EH (cell line): ENCODE measurements at places on chromosomes 1 and 21.

GRCh38 chr1:2044510-2045319, 5.5 kb upstream of the PRKCZ start:
- peak; percentile 60 for DNase-seq

DNA sequence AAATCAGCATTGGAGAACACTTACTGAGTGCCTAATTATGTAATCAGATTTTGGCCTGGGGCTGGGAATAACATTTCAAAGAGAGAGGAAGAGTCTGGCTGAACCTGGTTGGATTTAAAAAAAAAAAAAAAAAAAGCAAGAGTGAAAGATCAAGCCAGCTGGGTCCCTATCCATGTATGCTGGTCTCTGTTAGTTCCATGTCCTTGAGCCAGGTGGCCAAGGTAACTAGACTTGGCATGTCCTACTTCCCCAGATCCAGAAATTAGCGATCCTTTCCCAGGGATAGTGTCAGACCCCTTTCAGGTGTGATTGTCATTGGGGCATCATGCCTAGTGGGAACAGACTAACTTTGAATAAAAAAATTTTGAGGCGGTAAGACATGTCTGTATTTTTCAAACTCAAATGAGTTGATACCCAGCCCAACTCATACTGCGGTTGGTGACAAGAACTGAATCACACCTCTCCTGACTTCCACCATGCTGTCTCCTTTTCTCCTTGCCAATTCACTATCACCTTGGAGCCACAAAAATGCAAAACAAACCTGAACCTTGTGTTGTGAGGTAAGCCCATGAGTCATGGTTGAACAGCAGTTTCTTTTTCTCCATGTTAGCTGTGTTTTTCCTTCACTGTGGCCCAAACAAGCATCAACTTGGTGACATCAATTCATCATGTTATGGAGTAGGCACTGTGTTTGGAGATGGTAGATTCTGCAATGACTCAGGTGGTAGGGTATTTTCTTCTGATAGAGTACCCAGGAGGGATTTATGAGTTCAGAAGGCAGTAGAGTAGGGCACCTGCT, 24.5 kb upstream of the PPP2R5A start:
- DNase-seq, result no peak

- DNase-seq, result no peak
Observed at GRCh38 chr1:7264101-7264500, 478.8 kb downstream of the CAMTA1 start.

GRCh38 chr1:198534548-198535418, 5.7 kb downstream of the ATP6V1G3 start:
- DNase-seq, result no peak

- peak; percentile 93 for DNase-seq
Observed at GRCh38 chr1:115138973-115139372, 49.7 kb upstream of the TSPAN2 start.

GRCh38 chr21:28747464-28747863, 245.2 kb downstream of the LTN1 start:
- DNase-seq, result no peak

DNA sequence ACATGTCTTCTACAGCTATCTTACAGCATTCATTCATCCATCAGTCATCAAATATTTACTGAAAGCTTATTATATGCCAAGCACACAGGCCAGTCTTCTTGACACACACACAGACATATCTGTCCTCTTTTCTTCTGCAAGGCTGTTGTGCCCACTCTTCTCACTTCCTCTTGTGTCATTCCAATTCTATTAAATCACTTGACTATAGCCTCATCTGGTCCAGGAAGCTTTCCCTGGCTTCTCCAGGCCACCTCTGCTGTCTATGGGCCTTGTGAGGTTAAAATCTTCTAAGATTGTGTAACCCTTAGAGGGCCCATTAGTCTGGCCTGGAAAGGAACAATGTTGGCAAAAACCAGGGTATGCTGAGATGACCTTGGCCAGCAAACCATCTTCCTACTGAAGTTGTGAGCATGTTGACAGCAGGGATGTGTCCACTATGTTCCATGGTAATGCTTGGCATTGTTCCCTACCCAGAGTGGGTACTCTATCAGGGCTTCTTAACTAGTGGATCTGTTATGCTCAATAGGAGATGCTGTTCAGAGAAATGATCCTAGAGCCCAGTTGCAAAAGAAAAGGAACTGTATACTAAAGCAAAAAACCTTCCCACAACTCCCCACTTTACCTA, 5.3 kb downstream of the TRAF3IP3 start:
- peak; percentile 51 for DNase-seq

DNA sequence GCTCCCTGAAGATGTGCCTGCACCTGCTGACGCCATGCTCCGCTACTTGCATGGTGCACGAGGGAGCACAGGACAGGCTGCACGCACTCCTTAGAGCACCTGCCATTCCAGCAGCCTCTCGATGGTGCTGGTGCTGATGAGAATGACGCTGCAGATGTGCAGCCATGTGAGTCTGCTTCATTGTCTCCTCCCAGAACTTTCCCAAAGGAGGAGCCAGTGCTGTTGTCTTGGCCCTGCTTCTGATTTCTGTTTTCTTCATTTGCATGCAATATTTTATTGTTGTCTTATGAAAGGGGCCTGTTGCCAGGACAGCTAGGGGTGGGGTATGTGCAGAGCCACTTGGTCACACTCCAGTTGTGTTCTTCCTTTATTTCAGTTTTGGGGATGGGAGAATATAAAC, 70.1 kb downstream of the PCBP3 start:
- no peak for DNase-seq

GRCh38 chr1:119733754-119734153, 22.0 kb downstream of the PHGDH start:
- no peak for DNase-seq

GRCh38 chr1:53580739-53581475, 121.7 kb downstream of the DMRTB1 start:
- peak; percentile 48 for DNase-seq

- no peak for DNase-seq
Observed at GRCh38 chr1:204733869-204734596, 48.5 kb upstream of the LRRN2 start.

DNA sequence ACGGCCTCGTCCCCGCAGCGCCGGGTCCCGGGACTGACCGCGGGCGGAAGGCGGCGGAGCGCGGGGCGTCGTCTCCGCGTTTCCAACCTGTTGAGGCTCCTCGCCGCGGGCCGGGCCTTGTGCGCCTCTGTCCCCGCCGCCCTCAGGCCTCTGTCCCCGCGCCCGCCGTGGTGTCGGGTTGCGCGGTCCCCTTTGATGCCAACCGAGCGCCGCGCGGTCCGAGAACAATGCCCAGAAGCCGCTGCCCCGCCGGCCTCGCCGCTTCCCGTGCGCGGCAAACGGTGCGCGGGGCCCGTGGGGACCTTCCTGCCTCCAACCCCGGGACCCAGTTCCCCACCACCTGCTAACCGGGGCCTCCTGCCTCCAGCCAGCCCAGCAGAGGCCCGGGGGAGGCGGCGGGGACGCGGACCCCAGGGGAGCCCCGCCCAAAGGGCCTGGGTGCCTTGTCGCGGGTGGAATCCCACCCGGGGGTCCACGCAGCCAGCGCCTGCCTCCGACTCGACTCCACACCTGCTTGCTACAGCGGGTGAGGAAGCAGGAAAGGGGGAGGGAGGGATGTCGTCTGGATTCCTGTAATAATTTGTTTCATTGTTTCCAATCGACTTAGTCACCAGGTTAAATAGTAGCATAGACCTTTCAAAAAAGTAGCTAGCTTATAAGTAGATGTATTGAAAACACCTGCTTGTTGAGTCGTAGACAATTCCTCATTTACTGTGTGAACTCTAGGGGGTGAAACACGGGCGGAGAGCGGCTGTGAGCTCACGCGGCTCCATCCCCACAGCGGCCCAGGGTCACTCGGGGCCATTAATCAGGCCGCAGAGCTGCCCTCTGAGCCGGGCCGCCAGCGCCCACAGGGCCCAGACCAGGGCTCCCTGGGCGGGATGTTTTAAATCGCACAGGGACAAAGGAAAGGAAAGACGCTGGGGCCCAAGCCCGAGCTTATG, 1.1 kb downstream of the COL18A1 start:
- peak; percentile 44 for DNase-seq

GRCh38 chr1:97143236-97143882, 421.8 kb downstream of the PTBP2 start:
- DNase-seq, result peak; percentile 16

DNA sequence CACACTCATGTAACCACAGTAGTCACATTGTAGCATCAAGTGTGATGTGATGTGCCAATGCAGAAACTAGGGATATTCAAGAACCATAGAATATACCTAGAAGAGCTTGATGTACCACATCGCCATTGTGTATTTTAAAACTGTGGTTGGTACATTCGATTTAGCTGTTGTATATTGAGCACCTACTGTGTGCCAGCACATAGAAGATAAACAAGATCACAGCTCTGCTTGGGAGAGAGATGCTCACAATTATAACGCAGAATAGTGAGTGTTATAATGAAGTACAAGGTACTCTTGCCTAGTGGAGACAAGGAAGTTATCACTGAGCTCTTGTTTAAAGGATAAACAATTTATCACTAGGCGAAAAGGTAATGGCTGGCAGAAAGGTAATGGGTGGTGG, 4.7 kb downstream of the BTF3L4 start:
- no peak for DNase-seq

GRCh38 chr1:11052839-11053757, 6.1 kb upstream of the MASP2 start:
- DNase-seq, result peak; percentile 12

GRCh38 chr21:35336534-35336933, 287.4 kb upstream of the RUNX1 start:
- DNase-seq, result no peak

GRCh38 chr1:187151555-187151954, 322.8 kb downstream of the PLA2G4A start:
- no peak for DNase-seq

- DNase-seq, result no peak
Observed at GRCh38 chr1:65432918-65433317, 12.4 kb downstream of the LEPR start.

- DNase-seq, result no peak
Observed at GRCh38 chr1:199242601-199243000, 603.8 kb downstream of the PTPRC start.

DNA sequence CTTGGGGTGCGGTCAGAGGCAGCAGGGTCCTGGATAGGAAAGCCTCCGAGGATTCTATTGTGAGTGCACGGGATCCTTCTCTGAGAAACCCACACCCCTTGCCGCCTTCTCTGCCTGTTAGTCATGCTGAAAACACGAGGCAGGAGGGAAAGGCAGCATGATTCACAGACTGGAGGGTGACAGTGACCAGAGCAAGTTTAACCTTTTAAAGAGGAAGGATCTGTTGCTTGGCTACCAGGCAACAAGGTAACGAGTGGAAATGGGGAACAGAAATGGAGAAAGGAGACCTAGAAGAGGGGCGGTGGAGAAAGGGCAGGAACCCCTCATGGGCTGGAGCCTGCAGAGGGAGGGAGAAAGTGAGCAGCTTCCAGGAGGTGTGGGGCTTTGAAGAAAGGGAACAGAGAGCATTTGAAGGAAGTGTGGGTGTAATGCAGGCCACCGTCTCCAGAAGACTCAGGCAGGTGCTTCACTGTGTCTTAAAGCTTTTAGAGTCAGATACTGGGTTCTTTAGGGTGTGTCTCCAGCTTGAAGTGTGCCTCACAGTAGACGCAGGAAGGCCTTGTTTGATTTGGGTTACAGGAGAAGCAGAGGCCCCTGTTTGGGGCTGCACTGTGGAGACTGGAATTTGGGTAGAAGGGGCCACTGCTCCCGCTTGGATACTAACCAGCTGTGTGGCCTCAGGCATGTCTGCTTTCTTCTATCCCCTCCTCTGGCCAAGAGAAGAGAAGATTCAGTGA, 19.1 kb downstream of the OPTC start:
- peak; percentile 98 for DNase-seq

DNA sequence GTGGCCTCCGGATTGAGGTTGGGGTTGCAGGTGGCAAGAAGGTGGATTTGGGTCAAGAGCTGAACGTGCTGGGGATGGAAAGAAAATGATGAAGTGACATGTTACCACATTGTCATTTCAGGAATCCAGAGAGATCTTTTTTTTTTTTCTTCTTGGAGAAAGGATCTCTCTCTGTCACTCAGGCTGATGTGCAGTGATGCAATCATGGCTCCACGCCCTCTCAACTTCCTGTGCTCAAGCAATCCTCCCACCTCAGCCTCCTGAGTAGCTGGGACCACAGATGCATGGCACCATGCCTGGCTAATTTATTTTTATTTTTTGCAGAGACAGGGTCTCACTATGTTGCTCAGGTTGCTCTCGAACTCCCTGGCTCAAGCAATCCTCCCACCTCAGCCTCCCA, 80.6 kb downstream of the GON4L start:
- DNase-seq, result peak; percentile 54

- DNase-seq, result peak; percentile 99
Observed at GRCh38 chr1:108830119-108831008, 26.5 kb downstream of the AKNAD1 start.

- no peak for DNase-seq
Observed at GRCh38 chr1:46030074-46030870, 102.2 kb downstream of the PIK3R3 start.

DNA sequence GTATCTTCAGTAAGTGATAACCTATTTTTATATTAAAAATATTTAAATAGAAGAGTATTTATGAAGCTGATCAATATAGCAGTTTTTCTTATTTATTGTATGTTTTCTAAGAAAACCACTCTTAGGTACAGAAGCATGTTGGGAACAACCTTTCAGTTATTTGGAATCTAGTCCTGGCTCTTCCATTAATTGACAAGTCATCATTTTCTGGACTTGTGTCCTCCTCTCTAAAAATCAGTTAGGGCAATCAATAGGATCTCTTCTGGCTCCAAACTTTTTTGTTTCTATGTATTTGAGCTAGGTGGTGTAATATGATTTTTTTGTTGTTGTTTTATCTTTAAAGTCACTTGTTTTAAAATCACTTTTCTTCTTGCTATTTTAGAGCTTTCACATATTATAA, 57.0 kb downstream of the ABCD3 start:
- DNase-seq, result no peak

DNA sequence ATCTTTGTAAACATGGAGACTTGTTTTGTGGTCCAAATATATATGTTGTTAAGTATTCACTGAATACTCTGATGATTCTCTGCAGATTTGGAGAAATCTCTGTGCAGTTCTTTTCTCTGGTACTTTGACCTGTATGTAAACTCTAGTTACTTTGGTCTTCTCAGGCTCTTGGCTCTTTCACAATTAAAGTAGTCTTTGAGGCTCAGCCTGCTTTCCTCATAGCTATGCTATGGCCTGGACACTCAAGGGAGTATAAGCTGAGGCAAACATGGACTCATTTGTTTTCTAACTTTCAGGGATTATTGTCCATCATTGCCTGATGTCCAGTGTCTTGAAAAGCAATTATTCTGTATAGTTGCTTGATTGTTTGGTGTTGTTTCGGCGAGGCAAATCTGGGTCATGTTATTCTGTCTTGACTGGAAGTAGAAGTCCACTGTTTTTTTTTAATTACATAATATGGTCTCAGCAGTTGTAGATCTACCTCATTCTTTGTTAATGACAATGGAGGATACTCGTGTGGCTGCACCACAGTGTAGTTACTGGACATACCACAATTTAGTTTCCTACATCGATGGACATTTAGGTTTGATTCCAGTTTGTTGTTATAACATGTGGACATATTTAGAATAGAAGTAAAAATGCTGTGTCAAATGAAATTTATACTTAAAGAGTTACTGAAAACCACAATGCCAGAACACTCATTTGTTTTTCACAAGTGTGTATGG, 9.2 kb downstream of the PTBP2 start:
- DNase-seq, result no peak
